ENCODE measurements at places on chromosomes 3 and 15.

- DNase-seq = no peak
Observed at GRCh38 chr3:33659856-33660434, 58.1 kb downstream of the CLASP2 start.

DNA sequence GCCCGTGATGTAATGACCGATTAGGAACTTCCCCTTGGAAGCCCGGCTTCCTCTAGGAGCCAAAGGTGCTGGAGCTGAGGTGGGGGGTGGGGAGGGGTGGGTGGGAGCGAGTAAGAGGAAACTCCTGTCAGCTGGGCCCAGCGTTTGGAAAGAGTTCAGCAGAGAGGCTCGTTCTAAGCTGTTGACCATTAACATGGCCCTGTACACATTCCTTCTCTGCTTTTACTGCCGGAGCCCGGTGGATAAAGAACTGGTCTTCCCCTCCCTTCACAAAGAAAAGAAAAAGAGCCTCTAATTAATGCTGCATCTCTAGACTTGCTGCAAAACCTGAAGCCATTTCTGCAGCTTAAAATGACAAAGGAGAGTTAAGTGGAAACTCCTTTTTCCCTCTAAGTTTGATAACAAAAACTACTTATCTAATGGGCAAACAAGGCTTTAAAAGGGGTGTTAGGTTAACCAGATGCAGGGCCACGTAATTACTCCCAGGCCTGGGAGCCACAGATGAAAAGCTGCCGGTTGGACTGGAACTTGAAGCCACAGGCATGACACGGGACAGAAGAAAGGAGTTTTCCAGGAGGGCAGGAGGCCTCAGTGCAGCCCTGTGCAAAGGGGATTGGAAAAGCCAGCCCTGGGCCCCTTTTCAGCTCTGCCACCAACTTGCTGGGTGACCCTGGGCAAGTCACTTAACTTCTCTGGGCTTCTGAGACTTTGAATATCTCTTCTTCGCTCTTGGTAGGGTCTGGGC is 71.3 kb downstream of the SMAD6 start:
- no peak for DNase-seq

DNA sequence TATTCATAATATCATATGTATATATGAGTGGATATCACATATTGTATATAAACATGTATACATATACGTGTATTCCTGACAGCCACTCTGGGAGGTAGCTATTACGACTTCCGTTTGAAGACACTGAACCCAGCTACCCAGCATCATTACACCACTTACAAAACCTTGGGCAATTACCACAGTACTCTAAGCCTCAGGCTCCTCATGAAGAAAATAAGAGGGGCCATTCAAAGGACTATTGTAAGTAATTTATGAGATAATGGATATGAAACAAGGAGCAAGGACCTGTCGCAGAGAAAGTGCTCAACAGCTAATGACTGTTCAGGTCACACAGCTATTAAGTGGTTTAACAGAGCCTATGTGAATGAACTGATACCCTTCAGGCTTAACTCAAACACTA is 52.4 kb downstream of the KCNMB2 start:
- no peak for DNase-seq

GRCh38 chr3:106004137-106004681 is 135.4 kb upstream of the CBLB start:
- DNase-seq = no peak

DNA sequence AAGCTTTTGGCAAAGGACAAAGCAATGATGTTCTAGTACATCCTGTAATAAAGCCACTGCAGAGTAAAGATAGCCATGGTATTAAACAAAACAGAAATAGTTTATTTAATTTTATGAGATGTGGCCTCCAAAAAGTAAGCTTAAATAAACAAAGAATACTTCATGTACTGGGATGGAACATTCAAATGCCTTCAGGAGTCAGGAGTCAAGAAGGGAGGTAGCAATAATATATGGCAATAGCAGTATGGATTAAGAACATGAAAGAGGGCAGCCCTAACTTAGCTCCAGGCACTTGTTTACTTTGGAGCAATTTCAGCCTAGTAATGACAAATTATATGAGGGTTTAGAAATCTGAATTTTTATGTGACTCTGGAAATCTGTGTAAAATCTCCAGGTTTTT is 343.9 kb upstream of the THRB start:
- DNase-seq = no peak

DNA sequence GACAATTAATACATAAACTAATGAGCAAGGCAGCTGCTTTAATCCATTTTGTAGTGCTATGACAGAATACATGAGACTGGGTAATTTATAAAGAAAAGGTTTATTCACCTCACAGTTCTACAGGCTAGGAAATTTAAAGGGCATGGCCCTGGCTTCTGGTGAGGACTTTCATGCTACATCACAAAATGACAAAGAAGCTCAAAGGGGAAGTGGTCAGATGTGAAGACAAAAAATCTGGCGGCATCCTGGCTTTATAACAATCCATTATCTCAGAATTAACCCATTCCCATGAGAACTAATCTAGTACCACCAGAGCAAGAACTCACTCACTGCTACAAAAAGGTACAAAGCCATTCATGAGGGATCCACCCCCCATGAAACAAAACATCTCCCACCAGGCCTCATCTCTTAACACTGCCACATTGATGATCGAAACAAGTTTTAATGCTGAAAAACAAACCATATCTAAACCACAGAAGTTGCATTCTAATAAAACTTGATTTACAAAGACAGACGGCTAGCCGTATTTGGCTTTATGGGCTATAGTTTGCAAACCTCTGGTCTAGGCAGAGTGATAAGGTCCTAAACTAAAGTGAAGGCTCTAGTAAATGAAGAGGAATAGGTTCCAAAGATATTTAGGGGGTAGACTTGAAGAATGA is 44.2 kb downstream of the GSK3B start:
- DNase-seq = no peak

GRCh38 chr15:39869858-39870515 is 50.1 kb downstream of the GPR176 start:
- DNase-seq = no peak

DNA sequence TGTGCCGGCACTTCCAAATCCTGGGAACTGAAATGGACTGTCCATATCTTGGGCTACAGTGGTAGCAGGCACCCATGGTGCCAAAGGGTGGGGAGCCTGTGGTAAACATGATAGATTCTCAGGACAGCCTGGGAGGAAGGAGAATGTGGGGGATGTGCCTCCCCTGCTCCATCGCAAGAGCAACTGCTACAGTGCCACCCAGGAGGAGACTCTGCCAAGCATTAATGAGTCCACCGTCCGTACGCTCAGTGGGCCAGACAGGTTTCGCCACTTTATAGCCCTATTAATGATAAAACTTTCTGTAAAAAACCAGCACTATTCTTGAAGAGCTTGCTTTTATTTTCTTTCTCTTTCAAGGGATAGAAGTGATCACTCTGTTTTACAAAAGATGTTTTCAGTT is 75.2 kb downstream of the FMN1 start:
- DNase-seq = no peak

DNA sequence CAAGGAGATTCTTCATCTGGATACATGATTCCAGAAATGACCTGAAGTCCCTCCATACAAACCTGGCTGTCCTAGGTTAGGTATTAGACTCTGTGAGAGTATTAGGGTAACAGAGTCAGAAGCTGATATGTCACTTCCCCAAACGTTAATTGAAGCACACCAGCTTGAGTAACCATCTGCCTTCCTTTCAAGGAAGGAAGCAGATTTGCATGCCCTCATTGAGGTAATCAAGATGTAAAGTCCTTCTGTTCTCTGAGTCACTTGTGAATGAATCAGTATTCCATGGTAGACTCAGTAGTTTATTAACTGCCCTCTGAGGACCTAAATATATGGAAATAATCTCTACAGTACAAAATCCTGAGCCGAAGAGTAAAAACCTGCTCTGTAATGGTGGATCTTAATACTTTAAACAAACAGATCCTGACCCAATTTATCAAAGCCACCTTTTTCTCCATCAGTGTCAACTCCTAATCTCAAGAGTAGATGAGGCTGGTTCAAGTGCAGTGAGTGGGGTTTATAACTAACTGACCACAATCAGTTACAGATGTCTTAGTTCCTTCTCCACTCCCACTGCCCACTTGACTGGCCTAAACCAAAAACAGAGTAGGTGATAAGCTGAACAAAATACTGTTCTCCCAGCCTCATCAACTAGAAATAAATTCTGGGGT is 246.2 kb upstream of the CHRM5 start:
- no peak for DNase-seq

DNA sequence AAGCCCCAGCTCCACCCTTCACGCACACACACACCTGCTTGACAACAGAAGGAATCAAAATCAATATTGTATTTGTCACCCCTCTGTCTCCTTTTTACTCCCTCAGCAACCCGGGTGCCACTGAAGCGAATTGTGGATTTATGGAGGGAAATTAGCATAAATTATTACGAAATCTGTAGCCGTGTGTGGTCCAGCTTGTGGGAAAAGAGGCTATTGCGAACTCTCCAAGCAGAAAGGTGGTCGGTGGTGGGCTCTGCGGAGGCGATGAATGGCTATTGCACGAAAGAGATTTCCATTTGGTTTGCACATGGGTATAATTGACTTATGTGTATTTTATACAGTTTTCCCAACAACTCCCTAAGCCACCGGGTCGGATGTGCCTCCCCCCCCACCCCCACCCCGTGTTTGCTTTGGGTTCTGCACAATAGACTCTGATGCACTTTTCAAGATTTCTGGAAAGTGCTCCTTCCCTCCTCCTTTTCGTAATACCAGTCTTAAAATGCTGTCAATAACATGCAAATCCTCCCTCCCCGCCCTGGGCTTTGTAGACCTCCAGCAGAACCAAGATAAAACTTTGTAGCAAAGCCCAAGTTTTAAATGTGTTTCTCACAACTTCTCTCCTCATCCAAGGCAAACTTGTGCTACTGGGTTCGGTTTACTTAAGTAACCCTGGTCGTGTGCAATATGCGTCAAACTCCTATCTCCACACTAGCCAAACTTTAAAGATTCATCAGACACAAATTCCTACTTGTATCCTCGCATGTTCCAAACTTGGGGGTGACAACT is 3.1 kb upstream of the FOXB1 start:
- DNase-seq = no peak

GRCh38 chr3:192879346-192880031 is 38.2 kb downstream of the MB21D2 start:
- no peak for DNase-seq

- DNase-seq = no peak
Observed at GRCh38 chr15:83320404-83320803, 35.9 kb upstream of the BNC1 start.

- DNase-seq = no peak
Observed at GRCh38 chr3:131004603-131005002, 22.0 kb downstream of the ASTE1 start.

DNA sequence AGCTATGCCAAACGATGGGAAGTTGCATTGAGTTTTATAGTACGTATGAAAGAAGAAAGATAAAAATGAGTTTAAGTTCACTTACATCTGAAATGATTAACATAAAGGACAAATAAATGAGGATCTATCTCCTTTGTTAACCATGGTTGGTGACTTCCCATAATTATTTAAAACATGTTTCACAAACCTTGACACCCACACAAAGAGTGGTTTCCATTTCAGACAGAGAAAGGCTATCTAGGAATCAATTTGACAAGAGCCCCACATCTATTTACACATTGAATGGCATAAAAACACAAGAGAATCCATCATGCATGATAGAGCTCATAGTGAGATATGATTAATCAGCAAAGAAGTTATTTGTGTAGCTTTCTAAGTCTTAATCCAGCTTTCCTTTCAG is 14.2 kb upstream of the MTMR10 start:
- no peak for DNase-seq

- DNase-seq = no peak
Observed at GRCh38 chr3:187985647-187986046, 168.3 kb upstream of the LPP start.

DNA sequence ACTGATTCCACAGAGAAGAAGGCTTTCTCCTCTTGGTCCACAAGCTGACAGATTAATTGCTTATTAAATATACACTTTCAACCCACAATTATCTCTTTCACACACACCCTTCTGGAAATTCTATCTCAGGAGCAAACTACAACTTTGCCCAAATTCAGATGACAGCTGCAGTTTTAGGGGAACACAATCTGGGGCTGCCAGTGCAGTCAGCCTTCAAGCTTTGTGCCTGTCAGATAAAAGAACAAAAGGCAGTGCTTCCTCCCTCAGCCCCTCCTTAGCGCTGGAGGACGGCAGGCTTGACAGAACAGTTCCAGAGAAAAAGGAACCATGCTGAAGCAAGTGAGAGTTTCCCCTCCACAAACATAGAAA is 99.6 kb downstream of the TMCC1 start:
- no peak for DNase-seq

DNA sequence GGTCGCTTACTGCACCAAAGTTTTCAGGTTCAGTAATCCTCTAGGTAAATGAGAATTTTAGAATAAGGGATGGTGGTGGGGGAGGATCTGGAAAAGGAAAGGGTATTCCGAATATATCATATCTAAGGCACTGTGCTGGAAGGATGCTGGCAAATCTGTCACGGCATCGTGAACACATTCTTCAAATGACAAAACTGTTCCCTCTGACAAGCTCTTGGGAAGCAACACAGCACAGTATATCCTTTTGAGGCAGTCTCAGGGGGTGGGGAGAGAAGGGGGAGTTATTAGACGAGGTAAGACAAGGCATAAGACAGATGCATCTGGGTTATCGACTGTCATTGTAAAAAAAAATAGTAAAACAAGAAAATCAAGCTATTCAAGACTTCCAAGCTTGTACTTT is 289.6 kb upstream of the LRRN1 start:
- DNase-seq = no peak

- no peak for DNase-seq
Observed at GRCh38 chr15:77537006-77537405, 95.7 kb downstream of the LINGO1 start.

DNA sequence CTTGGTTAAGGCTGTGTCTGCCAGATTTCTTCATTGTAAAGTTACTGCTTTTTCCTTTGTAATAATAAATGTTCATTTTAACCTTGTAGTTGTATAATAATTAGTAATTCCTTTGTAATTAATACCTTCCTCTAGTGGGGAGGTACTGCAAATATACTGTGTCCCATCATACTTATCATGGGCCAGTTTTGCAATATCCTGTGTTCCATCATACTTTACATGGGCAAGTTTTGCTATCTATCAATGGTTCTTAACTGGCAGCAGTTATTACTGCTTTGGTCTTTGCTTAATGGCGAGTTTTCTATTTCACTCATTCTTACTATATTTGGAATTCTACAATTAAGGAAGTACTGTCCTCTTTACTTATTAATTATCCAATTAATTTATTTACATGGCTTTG is 10.6 kb downstream of the ATP2C1 start:
- no peak for DNase-seq

DNA sequence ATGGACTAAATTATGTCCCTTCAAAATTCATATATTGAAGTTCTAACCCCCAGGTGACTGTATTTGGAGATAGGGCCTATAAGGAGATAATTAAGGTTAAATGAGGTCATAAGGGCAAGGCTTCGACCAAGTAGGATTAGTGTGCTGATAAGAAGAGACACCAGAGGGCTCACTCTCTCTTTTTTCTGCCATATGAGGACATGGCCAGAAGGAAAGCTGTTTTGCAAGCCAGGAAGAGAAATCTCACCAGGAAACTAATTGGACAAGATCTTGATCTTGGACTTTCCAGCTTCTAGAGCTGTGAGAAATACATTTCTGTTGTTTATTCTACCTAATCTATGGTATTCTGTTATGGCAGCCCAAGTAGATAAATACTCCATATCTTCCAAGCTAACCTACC is 503.6 kb upstream of the NAALADL2 start:
- no peak for DNase-seq

- DNase-seq = peak; percentile 11
Observed at GRCh38 chr15:90482124-90483011, 47.4 kb upstream of the CRTC3 start.

GRCh38 chr15:48427960-48428547 is 96.8 kb downstream of the DUT start:
- no peak for DNase-seq

- no peak for DNase-seq
Observed at GRCh38 chr3:7272203-7272602, 411.3 kb downstream of the GRM7 start.

GRCh38 chr3:34856081-34856947 is 783.0 kb upstream of the ARPP21 start:
- DNase-seq = no peak
